ENCODE measurements at places on chromosomes 2 and 18.

- DNase-seq = no peak
These were observed 101.1 kb downstream of the ZBTB7C start for GRCh38 chr18:48308027-48308635.

- DNase-seq = no peak
These were observed 695.8 kb downstream of the RNF144A start for GRCh38 chr2:7612969-7613368.

DNA sequence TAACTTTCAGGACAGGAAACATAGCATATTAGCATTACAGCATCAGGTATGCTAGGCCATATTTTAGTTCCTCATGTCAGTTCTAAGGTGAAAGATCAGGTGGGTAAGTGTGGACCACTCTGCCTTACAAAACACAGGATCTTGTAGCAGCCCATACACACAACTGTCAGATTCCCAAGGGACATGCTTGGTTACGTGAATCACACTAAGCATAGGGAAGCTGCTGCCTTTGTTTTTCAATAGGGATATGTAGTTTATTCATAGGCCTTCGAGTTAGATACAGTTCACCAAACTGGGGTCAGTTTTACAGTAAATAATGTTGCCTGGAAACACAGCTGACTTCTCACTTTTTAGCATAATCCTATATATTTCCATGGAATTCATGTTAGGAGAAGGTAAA is 116.1 kb upstream of the OTX1 start:
- DNase-seq = no peak

GRCh38 chr2:84999553-84999955 is 28.6 kb downstream of the KCMF1 start:
- DNase-seq = no peak

- no peak for DNase-seq
These were observed 47.3 kb downstream of the TMEM163 start for GRCh38 chr2:134671513-134671912.

DNA sequence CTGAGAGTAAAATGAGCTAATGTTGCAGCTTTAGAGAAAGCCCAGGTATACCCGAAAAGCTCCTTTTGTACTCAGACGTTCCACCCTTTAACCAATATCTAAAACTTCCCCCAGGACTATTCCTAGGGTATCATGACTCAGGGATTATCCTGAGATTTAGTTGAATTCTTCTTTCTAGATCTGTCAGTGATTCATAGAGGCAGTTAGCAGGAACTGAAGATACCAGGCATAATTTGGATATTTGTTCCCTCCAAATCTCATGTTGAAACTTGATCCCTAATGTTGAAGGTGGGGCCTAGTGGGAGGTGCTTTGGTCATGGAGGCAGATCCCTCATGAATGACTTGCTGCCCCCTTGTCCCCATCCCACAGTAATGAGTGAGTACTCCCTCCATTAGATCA is 161.2 kb upstream of the LRP1B start:
- no peak for DNase-seq

Measured in stimulated activated CD4-positive, alpha-beta T cell treated with anti-CD3 and anti-CD28 coated beads, Interleukin-15, amount 100 ng/mL, for 1 hour (primary cell).